ENCODE measurements at places on chromosomes 3 and 15.

DNA sequence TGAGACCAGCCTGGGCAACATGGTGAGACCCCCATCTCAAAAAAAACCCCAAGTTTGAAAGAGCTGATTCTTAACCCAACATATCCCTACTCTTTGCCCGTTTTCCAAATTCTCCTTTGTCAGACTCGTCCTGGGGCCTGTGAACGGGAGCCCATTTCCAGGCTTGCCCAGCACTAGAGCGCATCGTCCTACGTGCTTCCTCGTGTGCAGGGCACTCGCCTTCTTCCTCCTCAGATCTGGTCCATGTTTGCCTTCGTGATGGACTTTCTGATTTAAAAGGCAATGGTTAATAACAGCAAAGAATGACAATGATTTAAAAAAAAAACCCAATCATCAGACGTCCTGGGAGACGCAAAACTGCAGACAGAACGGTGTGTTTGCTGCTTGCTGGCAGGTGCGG lies 10.1 kb downstream of the MELTF start:
- DNase-seq, result no peak

GRCh38 chr15:57686657-57687056 lies 19.9 kb upstream of the POLR2M start:
- no peak for DNase-seq

GRCh38 chr3:50287262-50287661 lies 5.0 kb downstream of the IFRD2 start:
- no peak for DNase-seq

DNA sequence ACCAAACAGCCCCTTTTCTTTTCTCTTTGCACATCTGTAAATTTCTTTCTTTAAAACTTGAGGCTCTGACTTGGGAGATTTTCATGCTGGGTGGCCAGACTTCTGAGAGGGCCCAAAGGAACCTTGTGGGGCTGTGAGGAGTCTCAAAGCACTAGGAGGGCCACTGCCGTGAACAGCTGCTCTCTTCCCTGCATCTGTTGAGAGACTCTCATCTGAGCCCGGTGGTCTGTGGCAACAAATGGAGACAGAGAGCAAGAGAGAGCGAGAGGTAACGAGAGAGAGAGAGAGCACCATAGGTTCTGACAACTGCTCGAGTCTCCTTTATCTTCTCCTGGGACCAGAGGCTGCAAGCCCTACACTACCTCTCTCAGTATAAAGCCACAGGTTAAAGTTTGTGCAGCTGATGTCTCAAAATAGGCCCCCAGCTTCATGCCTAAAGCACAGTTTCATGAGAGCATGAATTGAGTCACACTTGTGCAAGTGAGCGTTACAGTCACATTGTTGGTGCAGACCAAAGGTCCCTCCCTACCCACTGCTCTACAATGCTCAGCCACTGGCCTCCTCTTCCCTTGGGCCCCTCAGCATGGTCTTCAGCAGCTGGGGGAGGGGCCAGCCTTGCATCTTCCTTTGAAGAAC lies 60.7 kb downstream of the ZNF621 start:
- no peak for DNase-seq

GRCh38 chr3:141379250-141379966 lies 11.1 kb downstream of the ZBTB38 start:
- no peak for DNase-seq

GRCh38 chr3:143977341-143978262 lies 6.0 kb downstream of the DIPK2A start:
- no peak for DNase-seq

GRCh38 chr3:159008401-159008800 lies 206.5 kb downstream of the MFSD1 start:
- DNase-seq, result no peak

- DNase-seq, result no peak
Measured at GRCh38 chr3:44678480-44679116, 30.1 kb downstream of the ZNF35 start.

DNA sequence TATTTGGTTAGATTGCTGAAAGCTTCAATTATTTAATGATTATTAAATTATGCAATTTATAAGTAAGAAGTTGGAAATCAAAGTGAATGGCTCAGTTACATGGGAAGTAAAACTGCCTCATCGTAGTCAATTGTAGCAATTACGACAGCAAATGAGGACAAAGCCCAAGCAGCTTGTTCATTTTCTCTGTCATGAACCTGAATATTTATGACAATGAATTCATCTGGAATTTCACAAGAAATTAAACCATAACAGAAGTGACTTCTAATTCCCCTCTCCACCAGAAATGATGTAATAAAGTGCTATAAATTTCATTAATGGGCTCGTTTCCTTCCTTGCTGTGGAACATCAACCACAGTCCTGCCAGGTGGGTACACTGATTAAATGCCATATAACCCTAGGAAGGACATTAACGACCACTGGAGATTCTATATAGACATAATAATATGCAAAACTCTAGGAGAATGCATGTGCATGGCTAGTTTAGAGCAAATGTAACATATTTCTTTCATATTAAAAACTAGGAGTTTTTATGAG lies 273.8 kb upstream of the DCBLD2 start:
- DNase-seq, result no peak

GRCh38 chr3:46456118-46456517 lies 8.6 kb downstream of the LTF start:
- DNase-seq, result no peak

GRCh38 chr15:81023483-81024264 lies 23.0 kb downstream of the TLNRD1 start:
- DNase-seq, result no peak

- no peak for DNase-seq
Measured at GRCh38 chr3:45969953-45970352, 25.7 kb downstream of the FYCO1 start.

DNA sequence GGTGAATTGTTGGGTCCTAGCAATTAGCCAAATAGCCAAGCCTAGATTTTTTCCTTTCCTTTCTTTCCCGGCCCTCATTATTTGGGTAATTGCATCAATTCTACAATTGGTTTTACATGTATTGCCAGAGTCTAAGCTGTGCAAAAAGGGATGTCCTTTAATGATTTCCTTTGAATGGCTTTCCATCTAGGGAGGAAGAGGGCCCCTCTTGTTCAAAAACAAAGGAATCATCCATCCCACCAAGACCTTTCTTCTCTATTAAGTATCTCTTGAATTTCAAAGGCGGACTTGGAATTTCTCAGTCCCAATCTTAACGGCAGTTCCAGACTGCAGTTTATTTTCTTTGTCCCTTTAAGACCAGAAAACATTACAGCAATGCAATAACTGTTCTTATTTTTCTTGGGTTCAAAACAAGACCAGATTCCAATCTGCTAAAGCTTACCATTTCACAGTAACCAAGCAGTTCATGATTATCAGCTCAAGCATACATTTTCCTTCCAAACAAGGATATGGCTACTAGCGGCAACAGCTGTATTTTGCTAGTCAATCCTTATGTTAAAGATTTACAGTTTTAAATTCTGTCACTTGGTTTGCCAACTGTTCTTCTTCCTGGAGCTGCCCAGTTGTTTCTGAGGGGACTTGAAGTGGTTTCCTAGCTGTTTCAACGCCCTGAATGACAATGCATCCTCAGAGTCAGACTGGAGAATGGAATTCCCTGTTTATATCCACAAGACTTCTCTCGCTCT lies 91.4 kb upstream of the LRIG1 start:
- no peak for DNase-seq

- DNase-seq, result no peak
Measured at GRCh38 chr3:60158035-60158434, 1093.2 kb downstream of the FHIT start.

- no peak for DNase-seq
Measured at GRCh38 chr3:44016818-44017217, 224.9 kb upstream of the TOPAZ1 start.

GRCh38 chr3:37708789-37709188 lies 152.9 kb upstream of the CTDSPL start:
- DNase-seq, result no peak

DNA sequence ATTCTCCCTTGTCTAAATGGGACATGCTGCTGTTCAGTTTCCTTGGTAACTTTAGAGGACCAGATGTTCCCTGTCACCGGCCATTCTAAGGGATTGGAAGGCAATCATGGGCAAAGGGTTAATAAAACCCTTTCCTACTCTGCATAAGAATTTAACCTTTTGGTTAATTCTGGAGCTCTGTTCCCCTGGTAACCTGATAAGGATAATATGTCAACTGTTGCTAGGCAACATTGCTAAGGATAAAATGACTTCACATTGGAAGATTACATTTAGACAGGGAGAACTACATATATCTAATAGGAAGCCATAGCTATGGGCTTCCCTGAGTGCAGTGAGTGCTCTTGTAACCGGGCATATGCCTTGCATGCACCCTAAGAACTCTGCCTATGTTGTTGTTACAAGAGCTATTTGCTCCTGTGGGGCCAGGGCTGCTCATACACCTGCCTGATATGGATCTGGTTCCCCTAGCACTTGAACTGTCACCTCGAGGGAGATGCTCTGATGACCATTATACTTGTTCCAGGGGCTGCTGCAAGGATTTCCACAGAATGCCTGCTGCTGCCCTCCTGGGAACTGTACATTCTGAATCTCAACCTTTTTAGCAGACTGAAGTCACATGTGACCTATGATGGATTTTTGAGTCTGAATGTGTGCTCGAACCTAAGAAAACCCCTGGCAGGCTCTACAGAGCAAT lies 326.3 kb upstream of the PDZRN3 start:
- DNase-seq, result no peak

DNA sequence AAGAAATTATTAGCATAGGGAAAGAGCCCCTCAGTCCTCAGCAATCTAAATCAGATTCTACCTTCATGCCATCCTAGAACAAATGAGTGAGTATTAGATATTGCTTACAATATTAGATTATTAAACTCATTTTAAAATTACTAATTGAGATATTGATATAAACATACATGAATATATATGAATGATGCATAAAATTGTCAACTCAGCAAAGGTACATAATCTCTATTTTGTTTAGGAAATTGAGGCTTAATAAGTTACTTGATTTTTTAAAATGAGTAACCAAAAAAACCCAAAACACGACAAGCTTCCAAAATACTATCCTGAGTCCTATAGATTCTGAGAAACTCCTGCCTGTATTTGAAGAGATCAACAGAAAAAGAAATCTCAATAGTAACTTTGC lies 297.7 kb upstream of the TMCO5A start:
- no peak for DNase-seq

DNA sequence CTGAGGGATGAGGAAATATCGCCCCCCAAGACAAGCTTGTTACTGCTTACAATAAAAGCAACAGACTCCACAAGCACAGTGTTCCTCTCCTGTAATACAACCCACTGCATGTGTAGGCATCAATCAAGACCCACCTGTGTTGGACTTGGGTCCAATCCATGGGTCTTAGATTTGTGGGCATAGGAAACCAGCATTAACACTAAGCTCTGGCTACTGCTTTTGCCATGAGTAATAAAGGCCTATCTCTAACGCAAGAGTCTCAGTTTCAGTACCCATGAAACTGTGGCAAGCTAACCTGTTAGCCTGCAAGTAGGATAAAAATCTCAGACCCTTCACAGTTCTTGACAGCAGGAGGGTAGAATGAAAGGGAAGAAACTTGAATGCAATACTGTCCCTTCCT lies 5.2 kb upstream of the EIF1B start:
- no peak for DNase-seq

- no peak for DNase-seq
Measured at GRCh38 chr3:71710906-71711494, 14.2 kb downstream of the EIF4E3 start.

All from cortex of kidney (tissue), 1 donor.